Stimulated activated CD4-positive, alpha-beta T cell treated with anti-CD3 and anti-CD28 coated beads, Interleukin-1b, Interleukin-23, amount 100 ng/mL, for 48 hours (primary cell): ENCODE measurements at places on chromosomes 12 and 14.

GRCh38 chr12:62728741-62729140, 206.2 kb downstream of the PPM1H start:
- DNase-seq: no peak

DNA sequence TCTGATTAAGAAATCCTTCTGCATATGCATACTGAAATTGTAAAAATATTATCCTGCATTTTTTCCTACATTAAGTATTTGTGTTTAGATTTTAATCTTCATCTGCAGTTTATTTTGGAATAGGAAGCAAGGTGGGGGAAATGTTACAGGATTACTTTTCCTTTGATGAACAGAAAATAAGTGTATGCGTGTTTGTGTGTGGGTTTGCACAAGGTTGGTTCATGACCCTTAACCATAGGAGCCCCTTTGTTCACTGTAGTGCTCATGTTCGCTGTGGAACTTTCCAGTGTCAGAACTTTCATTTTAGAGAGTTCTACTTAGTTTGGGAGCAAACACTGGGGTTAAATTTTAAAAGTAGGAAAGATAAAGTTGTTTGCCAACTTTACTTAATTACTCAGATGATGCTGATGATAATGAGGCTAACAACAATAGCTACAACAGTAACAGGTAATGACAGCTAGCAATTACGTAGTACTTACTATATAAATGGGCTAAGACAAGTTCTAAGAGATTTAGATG, 6.4 kb upstream of the A2M start:
- no peak for DNase-seq

DNA sequence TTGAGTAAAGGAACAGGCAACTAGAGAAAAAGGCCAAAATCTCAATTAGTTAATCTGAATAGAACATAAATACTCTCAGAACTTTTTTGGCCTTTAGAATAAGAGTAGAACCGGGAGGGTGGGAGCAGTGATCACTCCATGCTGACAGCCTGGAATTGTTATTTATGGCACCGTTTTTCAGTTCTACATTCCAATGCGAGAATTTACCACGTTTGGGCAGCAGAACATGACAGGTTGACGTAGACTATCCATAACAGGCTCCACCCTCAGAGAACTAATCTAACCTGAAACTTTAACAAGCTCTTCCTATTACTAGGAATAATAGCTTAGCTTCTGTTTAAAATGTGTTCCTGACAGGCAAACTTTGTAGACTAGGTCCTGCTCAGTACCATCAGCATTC, 379.1 kb downstream of the SEC23A start:
- no peak for DNase-seq

- no peak for DNase-seq
Observed at GRCh38 chr12:72738811-72739210, 466.6 kb downstream of the TRHDE start.

DNA sequence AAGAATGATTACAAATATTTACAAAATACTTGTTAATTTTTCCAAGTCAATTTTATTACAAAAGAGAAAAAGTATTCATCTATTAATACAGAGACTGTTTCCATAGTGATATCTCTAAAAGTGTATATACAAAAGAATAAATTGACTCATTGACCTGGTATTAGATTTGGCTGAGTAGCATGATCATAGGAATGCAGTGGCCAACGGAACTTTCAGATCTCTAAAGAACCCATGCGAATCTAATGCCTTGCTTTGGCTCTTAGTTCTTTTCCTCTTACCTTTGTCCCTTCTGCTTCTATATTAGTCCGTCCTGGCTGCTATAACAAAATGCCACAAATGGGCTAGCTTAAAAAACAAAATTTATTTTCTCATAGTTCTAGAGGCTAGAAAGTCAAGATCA, 717.8 kb downstream of the TMTC2 start:
- DNase-seq: no peak

DNA sequence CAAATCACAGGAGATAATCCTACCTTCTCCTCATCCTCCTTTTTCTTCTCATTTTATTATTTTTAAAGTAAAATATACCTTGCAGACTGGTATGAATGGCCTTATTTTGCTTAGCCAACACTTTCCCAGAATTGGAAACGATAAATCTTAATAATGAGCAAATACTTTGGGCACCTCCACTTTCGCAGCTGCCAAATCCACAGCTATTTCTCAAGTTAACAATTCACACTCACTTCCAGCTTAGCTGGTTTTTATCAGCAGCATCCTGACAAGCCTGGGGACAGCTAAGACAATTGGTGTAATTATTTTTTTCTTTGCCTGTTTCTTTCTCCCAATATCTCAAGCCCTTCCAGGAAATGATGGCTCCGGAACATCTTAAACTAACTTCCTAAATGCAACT, 867.5 kb upstream of the TMEM132C start:
- no peak for DNase-seq

GRCh38 chr12:90086281-90086680, 377.6 kb upstream of the ATP2B1 start:
- no peak for DNase-seq

- DNase-seq: no peak
Observed at GRCh38 chr14:24132976-24133375, 2.5 kb downstream of the FITM1 start.

GRCh38 chr14:100593751-100594624, 6.8 kb upstream of the BEGAIN start:
- DNase-seq: no peak

DNA sequence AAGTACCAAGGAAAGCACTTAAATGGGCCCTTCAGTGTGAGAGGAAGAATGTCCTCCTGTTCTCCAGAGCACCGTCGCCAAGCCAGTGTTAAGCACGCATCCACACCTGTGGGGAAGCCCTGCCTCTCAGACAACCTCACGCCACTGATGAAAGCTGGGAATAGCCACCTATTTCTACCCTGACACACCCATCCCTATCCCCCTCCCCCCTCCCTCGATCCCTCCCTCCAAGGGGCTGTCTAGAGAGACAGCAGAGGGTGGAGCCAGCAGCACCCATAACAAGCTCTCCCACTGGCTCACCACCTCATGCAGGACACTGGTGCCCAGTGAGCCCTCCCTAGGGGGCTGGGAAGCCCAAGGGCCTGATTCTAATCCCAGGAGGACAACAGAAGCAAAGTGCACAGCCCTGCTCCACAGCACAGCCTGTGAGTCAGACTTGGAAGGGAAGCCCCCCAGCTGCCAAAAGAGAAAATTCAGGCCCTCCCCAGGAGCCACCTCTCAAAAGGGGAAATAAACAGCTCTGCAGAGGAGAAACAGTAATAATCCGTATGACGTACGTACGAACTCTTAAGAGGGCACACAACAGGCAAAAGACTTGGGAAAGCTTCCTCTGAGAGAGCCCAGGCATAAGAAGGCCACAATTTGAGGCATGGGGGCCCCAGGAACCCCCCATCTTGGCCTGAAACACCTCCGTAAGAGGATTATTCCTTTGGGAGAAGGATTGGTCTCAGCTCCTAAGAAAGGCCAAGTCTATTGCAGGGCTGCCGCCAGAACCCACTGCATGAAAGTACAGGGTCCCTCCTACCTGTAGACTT, 7.8 kb downstream of the PITPNM2 start:
- DNase-seq: no peak

DNA sequence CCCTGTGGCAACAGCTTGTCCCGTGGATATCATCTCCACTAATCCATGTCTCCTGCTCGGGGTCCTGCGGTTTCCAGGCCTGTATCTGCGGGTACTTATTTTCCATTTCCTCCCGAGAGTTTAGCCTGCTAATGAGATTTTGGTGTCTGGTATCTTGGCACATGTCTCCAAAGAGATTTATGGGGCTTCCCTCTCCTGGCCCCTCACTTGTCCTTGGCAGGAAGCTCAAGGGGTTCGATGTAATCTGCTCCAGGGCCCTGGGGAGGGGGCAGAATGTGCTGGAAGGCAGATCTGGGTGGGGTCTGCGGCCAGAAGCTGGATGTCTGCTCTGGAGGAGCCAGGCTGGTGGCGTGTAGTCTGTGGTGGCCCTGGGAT, 85.7 kb downstream of the KIF26A start:
- no peak for DNase-seq

- DNase-seq: no peak
Observed at GRCh38 chr12:98037401-98038140, 477.8 kb upstream of the TMPO start.

DNA sequence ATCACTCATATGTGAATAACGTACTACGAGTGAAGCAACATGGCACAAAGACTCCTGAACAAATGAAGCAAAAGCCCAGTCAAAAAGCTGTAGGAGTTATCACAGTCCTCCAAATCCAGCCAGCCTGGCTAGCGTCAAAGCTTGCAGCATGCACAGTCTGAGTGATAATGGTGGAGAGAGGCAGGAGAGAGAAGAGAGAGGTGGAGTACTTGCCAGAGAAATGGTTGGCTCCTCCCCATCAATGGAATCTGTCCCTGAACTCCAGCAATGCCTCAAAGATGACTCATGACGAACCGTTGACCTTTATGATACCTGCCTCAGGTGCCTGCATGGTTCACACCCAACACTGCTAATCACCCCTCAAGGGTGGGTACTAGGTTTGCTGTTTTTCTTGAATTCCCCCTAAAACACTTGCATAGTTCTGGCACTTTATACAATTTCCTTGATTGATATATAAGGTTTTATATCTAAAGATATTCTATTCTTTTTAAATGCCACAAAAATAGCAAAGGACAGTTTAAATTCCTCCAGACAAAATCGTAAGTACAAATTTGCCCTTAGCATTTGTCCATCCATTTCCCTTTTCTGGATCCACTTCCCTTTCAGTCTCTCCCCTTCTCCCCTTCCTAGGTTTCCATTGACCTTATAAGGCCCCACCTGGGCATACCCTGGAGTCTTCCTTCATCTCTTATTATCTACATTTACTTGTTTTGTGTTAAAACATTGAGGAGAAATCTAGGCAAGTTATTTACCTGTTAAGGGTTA, 10.2 kb downstream of the ARHGDIB start:
- no peak for DNase-seq

- DNase-seq: no peak
Observed at GRCh38 chr14:37969511-37969979, 238.2 kb upstream of the SSTR1 start.

GRCh38 chr12:46516933-46517578, 144.5 kb upstream of the SLC38A2 start:
- DNase-seq: peak; percentile 37

DNA sequence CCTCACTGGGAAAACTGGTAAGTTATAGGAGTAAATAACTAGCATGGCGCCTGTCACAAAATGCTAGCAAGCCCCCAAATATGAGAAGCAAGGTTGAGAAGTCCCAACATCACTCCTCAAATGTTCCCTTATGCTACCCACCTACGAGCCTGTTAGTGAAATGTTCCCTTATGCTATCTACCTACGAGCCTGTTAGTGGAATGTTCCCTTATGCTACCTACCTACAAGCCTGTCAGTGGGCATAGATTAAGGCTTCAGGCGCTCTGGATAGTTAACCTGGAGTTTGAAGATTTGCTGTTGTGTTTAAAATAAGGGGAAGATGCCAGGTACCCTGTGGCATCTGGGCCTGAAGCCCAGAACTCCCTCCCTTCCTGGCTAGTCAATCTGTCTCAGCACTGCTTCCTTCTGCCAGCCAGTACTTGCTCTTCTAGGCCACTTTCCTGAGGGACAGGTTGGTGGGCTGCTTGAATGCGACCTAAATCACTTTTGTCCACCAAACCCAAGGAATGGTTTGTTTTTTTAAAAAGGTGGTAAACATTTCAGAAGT, 67.1 kb upstream of the SINHCAF start:
- DNase-seq: no peak

DNA sequence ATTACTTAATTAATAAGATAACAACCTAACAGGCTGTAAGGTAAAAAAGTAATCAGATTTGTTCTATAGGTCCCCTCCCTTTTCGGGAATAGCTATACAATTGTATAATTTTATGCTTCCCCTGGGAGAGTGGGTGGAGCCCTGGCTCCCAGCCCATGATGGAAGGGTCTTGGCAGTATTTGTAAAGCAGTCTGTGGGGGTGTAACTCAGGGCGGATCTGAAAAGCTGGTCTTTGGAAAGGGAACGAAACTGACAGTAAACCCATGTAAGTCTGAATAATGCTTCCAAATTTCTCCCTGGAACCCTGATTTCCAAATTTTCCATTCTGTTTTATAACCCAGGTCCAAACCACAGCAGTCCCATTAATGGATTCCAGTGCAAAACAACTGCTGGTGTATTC, 110.4 kb downstream of the DAD1 start:
- no peak for DNase-seq

GRCh38 chr12:20220339-20220738, 148.0 kb upstream of the PDE3A start:
- DNase-seq: no peak

DNA sequence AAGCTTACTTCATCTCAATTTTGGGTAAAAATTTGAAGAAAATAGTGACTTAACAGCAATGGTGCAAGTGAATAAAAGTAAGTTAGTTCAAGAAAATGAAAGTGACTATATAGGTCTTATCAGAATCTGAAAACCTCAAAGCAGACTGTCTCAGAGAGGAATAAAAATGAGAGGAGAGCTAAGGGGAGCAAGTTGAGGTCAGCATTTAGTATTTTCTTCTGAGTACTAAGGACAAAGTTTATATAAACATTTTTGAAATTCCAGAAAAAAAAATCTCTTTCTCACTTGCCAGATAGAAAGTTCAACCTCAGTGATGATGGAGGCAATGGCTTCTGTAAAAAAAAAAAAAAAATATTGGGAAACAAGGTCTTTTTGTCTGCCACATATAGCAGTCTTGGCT, 414.1 kb downstream of the NPAS3 start:
- DNase-seq: no peak

DNA sequence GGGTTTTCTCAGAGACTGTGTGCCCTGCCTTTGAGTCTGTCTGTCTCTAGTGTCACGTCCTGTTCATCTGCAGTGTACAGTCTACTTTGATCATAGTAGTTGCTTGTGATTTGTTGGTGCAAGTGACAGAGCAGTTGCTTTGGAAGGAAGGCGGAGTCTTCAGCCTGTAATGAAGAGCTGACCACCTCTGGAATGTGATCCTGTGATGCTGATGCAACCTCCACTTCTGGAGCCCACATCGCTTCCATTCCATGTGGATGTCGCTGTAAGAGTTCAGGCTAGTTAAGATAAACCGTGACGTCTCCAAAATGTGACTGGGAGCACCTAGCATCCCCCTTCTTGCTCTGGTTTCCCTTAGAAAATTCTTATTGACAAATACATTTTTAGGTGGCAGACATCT, 51.8 kb downstream of the PELI2 start:
- no peak for DNase-seq

GRCh38 chr12:2117541-2117940, 64.8 kb downstream of the CACNA1C start:
- DNase-seq: no peak

DNA sequence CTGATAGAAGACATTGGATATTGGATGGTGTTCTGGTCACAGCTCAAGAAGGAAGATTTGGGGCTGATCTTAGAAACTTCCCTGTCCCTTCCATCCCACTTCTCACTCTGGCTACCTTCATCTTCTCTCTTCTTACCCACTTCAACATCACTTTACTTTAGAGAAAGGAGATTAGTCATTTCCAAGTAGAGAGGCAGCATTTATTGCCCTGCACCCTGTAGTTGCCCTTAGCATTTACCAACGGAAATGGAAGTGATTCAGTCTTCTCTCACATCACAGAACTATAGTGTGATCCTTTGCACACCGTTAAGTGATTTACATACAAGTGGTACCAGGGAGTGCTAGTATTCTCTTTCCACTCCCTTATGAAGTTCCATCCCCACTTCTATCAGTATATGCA, 52.4 kb downstream of the PHLDA1 start:
- DNase-seq: peak; percentile 44
